Ovary (tissue), 10 donors: ENCODE measurements at places on chromosomes 1 and 21.

DNA sequence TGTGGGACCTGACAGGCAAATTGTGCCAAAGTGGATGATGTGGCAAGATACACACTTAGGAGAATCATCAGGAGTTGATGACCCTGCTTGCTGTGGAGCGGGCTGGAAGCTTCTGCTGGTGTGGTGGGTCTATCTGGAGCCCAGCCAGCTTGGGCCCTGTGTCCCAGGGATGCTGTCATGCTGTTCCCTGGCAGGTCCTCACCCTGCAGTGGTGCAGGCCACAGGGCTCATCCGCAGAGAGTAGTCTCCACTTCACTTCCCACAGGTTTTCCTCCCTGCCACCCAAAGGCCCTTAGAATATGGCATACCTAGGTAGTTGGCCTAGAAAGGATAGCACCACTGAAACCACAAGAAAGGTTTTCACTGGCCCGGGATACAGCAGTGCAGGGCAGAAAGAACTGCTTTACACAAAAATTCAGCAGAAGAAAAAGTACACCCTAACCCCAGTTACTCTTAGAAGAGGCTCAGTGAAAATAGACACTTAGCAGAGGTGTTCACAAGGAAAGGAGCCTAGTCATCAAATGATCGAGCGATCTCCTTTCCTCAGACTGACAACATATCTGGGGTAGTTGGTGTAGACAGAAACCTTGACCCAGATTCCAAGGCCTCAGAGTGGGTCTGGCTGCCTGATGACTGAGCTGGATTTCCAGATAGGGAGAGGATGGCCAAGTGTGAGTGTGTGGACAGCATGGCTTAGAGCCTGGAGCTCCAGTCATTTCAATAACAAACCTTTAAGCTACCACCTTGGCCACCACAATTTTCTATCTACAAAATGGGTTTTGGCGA is 1.3 kb upstream of the C1orf226 start:
- no peak for DNase-seq

- DNase-seq = no peak
Measured at GRCh38 chr1:98197356-98197755, 276.5 kb upstream of the DPYD start.

GRCh38 chr1:105865546-105865945 is 1190.9 kb upstream of the PRMT6 start:
- DNase-seq = no peak

DNA sequence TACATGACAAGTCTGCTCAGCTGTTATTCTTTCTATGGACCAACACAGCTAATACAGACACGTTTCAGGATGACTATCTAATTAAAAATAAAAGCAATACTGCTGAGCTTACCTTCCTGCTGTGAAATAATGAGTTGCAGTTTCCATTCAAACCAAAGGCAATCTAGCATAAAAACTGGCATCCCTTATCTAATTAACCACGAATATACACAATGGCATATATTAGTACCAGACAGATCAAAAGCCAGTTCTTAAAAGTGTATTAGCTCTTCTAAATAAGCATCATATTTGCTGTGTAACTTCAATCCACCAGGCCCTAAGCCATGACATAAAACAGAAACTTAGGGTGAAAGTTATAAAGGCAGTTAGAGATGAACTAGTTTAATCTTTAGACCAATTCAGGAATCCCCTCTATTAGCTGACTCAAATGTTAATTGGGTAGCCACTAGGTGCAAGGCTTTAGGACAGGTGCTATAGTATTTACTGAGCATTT is 20.6 kb downstream of the TESK2 start:
- DNase-seq = no peak

DNA sequence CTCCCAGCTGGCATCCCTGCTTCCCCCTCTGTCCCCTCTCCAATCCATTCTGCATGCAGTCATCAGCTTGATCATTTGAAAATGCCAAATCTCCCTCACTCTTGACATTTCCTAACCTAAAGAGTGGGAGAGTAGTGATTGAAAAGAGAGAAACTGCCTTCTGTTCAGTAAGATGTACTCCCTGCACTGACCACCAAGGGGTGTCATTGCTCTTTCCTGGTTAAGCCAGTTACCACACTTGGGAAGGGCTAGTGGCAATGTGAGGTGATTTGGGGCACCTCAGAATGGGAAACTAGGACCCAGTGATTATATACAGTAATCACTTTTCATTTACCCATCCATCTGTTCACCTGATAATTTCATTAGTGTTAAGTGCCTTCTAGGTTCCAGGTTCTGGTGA is 6.9 kb upstream of the TMEM269 start:
- no peak for DNase-seq

DNA sequence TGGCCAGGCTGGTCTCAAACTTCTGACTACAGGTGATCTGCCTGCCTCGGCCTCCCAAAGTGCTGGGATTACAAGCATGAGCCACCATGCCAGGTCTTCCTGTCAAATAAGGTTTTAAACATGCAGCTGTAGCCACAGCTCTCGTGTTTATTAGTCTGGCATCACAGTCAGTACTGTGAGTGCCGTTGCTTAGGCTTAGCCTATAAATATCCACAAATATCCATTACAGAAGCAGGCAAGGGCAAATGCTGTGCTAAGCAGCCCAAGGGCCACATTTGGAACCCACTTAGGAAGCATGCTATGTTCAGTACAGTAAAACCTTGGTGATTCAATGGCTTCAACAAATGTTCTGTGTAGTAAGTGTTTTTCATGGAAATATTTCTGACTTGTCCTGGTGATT is 75.9 kb downstream of the KIF1B start:
- no peak for DNase-seq

DNA sequence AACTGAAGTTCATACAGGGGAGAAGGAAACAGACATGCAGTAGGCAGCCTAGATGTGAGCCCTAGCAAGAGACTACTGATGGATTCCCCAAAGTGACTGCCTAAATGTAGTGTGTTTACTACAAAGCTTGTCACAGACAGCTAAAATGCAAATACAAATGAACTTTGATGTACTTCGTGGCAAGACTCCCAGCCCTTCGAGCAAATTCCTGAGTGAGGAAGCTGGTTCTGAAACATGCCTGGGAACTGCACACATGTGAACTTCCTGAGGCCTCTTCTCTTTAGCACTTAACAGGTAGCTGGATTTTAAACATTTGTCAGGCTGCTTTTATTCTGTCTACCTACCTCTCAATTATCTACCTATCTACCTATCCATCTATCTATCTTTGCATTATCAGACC is 6.7 kb upstream of the IRF2BP2 start:
- no peak for DNase-seq

GRCh38 chr1:219883400-219884332 is 44.7 kb downstream of the SLC30A10 start:
- DNase-seq = no peak

GRCh38 chr21:27258742-27259448 is 292.0 kb upstream of the ADAMTS5 start:
- no peak for DNase-seq

DNA sequence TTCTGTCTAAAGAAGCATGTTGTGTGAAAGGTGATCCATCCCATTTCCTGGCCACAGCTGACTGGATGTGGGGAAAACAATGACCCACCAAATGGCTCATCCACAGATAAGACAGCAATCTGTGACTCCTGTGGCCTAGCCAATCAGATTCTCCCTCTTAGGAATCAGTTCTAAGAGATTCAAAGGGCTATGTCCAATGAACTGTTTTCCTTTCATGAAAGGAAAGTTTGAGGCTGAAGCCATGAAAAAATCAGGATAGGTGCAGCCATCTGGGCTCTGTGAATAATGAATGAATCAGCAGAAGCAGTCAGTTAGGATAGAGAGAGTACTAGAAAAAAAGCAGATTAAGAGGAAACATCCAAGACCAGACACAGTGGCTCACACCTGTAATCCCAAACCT is 164.7 kb downstream of the NRIP1 start:
- DNase-seq = no peak

- DNase-seq = no peak
Measured at GRCh38 chr1:207818971-207819451, 67.2 kb downstream of the CD46 start.

GRCh38 chr1:93442008-93442666 is 5.8 kb upstream of the FNBP1L start:
- no peak for DNase-seq

DNA sequence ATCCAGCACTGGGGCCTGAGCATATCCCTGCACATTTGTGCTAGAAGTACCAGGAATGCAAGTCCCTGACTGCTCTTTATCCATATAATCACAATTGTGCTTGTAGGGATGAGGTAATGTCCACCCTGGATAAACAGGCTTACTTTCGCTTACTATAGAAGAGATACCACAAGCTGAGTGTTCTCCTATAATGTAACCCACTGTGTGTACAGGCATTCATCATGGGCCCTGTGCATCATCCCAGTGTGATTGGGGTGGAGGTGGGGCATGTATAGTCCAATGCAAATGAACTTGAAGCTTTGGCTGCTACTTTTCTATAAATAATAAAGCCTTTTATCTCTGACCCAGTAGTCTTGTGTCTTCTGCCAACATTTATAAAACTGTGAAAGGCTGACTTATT is 69.3 kb downstream of the MAN1A2 start:
- no peak for DNase-seq

GRCh38 chr1:23872421-23872820 is 4.3 kb upstream of the FUCA1 start:
- no peak for DNase-seq

DNA sequence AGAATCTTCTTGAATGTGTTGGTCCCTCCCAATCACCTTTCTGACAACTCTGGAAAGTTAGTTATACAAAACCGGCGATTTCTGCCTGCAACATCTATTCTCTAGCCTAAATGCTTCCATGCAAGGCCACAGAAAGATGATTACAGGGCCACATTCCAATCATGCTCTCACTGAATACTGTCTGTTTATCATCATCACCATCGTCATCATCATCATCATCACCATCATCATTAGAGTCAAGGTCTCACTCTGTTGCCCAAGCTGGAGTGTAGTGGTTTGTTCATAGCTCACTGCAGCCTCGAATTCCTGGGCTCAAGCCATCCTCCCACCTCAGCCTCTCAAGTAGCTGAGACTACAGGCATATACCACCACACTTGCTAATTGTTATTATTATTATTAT is 521.2 kb upstream of the DAB1 start:
- DNase-seq = no peak

DNA sequence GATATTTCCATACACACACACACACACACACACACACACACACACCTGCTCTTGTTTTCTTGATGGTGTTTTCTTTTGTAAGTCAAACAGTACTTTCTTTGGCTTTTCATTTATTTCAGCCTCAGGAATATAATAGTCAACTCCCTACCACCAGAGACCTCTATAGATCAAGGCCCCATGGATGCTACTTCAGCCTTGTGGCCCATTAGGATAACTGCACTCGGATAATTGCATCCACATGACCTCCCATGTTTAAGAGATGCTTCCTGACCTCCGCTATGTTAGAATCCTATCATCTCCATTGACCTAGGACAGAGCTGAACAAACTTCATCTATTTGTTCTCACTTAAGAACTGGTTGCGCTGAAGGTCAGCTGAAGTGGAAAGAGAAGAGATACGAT is 1094.0 kb upstream of the B3GALT2 start:
- DNase-seq = no peak

DNA sequence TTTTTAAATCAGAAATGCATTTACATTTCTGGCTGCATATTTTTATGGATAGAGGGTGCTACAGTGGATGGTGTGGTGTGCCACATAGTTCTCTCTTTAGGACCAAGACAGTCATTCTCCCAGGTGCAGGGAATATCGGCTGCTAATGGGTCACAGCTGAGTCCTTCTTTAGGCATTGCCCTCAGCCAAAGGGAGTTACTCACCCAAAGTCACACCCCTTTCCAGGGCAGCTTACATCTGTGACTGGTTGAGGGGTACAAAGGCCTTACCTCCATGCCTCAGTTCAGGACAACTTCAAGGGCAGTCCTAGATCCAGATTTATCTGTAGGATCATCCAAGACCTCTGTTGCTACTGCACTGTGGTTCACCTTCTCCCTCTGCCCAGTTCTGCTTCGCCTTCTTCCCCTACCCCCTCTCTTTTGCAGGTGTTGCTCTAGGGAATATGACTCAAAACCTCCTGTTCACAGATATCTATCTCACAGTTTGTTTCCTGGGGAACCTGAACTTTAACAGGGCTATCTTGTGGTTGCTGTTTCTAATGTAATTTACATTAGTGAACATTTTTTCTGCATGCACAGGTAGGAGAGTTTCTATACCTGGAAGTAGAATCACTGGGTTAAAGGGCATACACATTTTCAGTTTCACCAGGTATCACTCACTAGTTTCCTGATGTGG is 413.9 kb downstream of the RPS6KC1 start:
- no peak for DNase-seq

GRCh38 chr1:212315907-212316306 is 30.7 kb downstream of the PPP2R5A start:
- no peak for DNase-seq

GRCh38 chr21:37511848-37512247 is 145.3 kb downstream of the DYRK1A start:
- DNase-seq = no peak

GRCh38 chr1:74964508-74965102 is 169.6 kb upstream of the LHX8 start:
- no peak for DNase-seq

DNA sequence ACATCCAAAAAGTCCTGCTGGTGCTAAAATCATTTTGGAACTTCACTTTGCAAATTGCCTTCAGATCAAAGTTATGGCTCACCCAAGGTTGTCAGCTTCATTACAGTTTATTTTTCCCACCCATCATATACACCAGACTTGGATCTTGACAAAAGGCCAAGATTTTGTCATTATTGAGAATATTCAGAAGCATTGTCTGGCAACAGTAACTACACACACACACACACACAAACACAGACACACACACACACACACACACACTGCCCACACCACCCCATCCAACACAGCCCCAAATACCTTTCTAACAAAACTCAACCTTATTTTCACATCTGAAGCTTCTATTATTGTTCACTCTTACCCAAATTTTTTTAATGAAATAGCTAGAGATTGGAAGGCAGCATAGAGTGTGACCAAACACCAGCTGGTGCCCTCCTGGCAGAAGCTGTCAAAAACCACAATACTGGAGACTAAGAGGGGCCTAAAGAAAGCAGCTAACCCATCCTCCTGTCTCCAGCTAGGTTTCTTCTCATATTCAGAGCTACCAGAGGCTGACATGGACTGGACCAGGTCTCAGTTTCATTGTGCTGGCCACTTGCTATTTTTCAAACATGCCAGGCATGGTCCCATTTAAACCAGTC is 139.1 kb upstream of the ZC3H11B start:
- no peak for DNase-seq

- no peak for DNase-seq
Measured at GRCh38 chr21:39453571-39454179, 1.9 kb downstream of the SH3BGR start.
